ENCODE measurements at places on chromosomes 1 and 21.

GRCh38 chr1:94654459-94654858 lies 112.9 kb upstream of the F3 start:
- DNase-seq, result no peak

DNA sequence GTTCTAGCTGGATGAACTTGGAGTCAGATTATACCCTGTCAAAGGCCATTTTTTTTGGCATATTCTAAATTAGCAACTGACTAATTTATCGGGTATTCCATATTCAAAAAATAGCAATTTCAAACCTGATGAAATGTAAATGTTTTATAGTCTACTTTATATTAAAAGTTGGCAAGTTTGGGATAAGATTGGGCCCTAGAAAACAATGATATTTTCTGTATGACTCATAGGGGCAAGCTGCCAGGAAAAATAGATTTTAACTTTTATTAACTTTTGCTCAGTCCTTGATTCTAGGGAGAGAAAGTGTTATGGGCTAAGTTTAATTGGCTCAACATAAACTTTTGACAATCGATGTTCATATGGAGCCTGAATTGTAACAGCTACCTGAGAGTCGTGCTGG lies 576.9 kb upstream of the B3GALT2 start:
- DNase-seq, result no peak

DNA sequence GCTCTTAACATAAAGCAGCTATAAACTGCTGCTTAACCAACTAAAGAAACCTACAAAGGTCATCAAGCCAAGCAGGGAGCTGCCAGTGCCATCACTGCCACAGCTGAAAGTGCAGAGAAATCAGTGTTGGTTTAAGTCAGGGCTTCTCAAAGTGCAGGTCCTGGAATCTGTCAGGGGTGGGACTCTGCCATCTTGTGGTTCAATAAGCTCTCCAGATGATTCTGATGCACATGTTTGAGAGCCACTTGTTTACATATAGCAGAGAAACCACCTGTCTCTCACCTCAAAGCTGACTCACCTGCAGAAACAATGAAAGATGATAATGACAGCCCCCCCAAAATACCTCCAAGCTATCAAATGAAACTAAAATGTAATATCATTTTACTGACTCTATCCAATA lies 49.3 kb downstream of the SH3GLB1 start:
- no peak for DNase-seq

DNA sequence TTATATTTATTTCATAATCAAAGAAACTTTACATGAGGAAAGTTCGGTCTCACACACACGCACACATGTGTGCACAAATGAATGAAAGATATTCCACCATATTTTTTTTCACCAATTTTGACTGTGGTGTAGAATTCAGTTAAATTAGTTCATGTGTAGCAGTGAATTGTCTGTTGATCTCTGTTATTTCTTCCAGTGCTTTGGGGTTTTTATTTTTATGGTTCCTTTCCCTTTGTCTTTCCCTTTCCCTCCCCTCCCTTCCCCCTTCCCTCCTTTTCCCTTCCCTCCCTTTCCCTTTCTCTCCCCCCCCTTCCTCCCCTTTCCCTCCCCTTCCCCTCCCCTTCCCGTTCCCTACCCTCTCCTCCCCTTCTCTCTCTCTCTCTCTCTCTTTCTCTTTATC lies 8.9 kb downstream of the RYR2 start:
- DNase-seq, result no peak

- no peak for DNase-seq
These were observed 5.5 kb downstream of the MRPS6 start for GRCh38 chr21:34078915-34079314.
